CD4-positive, alpha-beta T cell treated with Interferon gamma for 1 hour (primary cell): ENCODE measurements at places on chromosomes 7 and 10.
A peak's percentile ranks its signal among the peaks of the same experiment; 100 is the strongest.

DNA sequence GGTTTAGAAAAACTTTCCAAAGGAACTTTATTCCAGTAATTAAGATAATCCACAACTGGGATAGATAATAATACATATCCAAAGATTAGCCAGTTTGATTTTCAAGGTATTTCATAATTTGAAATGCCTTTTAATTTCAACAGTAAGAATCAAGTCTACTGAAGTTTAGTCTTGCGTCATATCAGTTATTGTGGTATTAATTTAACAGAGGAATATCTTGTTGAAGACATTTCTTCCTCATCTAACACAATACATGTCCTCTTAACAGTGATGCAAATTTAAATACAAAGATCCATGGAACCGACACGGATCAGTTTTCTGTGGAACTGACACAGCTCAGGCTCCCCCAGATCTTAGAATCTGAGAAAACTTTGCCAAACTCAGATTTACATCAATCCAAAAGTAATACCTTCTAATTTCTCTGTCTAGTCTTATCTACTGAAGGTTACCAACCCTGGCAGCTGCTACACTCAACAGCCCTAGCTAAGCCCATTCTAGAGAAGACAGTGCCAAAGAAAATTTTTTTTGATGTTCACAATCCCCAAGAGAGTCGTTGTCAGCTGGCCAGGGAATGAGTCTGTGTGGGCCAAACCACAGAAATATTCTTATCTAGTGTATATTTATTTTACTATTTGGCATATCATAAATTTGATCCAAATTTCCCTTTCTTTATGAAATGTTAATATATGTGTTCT, 365.2 kb upstream of the MEOX2 start:
- no peak for DNase-seq

- no peak for DNase-seq
Measured at GRCh38 chr7:2834748-2835441, 9.2 kb downstream of the GNA12 start.

- no peak for DNase-seq
Measured at GRCh38 chr7:73338321-73338720, 10.4 kb downstream of the FKBP6 start.

DNA sequence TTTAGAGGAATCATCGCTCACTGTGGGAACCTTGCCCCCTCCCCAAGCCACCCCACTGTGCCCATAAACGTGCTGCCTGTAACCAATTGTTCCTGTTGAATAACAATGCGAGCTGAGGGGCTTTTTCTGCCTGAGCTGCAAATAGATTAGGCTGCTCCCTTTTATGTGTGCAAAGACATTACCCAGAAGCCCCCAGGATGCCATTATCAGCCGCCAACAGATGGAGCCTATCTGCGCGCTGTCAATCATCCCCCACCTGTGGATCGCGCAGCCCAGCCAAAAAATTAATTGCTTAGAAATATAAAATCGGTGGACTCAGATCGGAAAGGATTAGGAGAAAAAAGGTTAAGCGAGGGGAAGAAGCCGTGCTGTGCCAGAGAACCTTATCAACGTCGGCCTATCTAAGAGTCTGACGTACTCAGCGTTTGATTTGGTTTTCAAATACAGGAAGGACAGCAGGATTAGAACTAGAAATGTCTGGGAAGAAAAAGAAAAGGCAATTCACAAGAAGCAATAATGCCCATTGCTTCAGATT, 167.3 kb upstream of the MYO3A start:
- DNase-seq, result no peak

- peak; percentile 58 for DNase-seq
Measured at GRCh38 chr7:44565097-44565794, 8.5 kb downstream of the DDX56 start.

DNA sequence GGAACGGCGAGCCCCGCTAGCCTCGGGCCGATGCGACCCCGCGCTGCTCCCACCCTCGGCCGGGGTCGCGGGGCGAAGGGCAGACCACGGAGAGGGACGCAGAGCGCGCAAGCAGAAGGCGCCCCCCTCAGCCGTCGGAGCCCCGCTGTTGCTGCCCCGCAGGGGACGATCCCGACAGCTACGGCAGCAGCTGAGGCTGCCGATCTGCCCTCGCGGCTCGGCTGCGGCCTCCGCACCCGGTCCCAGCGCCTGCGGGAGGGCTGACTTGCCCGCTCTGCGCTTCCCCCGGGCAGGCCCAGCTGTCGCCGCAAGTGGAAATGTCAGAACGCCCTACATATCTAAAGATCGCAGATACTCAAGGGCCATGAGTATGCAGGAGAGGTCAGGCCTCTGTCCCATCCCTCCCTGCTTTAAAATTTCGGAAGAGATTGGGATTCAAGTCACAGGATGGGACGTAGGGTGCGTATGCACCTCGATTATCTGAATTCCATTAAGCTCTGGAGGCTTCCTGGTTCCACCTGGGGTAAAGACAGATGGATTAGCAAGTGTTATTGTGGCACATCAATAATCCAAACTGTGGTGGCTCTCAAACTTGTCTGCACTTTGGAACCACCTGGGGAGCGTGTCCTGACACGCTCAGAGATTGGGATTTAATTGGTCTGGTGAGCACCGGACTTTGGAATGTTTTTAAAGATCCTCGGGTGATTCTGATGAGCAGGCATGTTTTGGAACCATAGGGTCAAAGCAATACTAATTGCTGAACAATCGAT, at the start of gene CRPPA:
TSS of gene CRPPA (minus strand) at position 206 of the 770 bp plus-strand sequence. CDS start 216 bp downstream, outside the sequence.
- peak; percentile 22 for DNase-seq

DNA sequence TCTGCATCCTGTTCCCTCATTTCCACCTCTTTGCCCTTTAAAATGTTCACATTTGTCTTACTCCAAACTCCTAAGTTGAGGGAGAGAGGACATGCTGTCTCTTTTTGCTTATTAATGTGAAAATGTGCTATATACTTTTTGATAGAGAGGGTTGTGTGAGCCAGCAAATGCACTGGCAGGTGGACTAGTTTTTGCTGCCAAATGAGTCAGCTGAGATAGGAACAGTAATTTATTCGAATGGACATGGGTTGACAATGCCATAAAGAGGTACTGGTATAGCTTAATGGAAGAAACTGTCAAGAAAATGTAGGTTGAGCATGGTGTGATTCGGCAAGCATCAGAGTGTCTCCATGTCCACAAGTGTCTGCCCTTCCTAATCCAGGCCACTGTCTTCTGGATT, 9.2 kb upstream of the TRUB1 start:
- DNase-seq, result no peak

DNA sequence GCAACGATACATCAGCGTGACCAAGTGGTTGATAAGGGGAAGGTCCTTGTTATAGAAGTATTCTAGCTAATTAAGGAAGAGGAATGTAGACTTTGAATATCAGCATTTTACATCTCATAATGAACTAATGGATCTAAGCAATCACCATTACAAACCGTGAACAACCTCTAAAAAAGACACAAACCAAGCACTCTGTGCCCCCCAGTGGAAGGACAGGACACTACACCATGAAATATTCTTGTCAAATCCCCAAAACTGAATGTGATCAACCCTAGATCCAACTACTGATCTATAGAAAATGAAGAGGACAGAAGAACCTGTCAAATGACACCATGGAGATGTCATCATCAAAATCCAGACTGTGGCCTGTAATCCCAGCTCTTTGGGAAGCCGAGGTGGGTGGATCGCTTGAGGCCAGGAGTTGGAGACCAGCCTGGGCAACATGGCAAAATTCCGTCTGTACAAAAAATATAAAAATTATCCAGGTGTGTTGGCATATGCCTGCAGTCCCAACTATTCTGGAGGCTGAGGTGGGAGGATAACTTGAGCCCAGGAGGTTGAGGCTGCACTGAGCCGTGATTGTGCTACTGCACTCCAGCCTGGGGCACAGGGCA, 111.3 kb upstream of the CARD11 start:
- DNase-seq, result peak; percentile 39

- no peak for DNase-seq
Measured at GRCh38 chr10:661597-662222, 27.8 kb downstream of the DIP2C start.

- no peak for DNase-seq
Measured at GRCh38 chr7:102192790-102193189, 93.9 kb upstream of the SH2B2 start.

DNA sequence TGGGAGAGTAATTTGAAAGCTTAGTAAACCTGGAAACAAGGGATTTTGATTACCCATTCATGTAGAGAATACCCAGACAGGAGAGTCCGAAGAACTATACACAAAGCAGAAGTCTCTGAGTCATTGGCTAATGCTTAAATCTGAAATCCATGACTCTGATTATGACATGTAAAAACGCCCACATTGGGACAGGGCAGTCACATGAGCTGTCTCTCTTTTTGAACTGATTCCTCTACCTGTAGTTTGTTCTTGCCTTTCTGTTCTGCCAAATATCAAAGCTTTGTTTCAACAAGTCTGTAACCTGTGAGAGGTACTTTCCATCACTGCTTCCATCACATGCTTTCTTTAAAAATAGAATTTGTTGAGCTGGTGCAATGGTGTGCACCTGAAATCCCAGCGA, 4.3 kb upstream of the GPNMB start:
- no peak for DNase-seq

GRCh38 chr7:101564778-101565211, 64.3 kb downstream of the MYL10 start:
- DNase-seq, result no peak

DNA sequence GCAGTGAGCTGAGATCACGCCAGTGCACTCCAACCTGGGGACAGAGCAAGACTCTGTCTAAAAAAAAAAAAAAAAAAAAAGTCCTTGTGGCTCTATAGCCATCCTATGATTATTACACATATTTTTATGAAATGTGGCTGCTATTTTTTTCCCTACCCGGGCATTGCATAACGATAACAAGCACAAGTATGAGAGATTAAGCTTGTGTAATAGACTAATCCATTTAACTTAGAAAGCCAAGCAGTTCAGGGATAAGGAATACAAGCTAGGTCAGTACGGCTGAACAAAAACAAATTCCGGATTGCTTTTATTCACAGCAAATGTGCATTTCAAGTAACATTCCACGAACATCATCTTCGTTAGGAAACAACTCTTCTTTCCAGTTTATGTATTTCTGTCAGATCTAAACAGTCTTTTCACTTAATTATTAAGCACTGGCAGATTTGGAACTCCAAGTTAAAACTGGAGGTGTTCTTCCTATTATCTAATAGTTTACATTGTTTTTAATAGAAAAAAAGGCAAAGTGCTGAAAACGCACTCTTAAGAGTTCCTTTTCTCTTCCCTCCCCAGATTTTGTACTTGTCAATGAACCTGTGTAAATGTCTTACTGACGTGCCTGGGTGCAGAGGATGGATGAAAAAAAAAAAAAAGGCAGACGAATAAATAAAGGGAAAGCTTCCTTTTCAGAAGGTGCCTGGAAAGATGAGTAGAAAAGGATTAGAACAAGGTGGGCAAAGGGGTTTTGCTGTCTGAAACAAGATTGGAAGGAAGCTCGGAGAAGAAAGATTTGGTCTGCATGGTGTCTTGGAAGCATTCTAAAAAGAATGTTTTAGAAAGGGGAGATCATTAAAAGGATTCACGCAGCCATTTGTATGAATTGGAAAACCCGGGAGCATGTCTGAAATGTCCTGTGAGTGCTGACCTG, 81.1 kb downstream of the PRTFDC1 start:
- DNase-seq, result no peak

GRCh38 chr10:100508266-100508665, 11.4 kb downstream of the SEC31B start:
- DNase-seq, result no peak

DNA sequence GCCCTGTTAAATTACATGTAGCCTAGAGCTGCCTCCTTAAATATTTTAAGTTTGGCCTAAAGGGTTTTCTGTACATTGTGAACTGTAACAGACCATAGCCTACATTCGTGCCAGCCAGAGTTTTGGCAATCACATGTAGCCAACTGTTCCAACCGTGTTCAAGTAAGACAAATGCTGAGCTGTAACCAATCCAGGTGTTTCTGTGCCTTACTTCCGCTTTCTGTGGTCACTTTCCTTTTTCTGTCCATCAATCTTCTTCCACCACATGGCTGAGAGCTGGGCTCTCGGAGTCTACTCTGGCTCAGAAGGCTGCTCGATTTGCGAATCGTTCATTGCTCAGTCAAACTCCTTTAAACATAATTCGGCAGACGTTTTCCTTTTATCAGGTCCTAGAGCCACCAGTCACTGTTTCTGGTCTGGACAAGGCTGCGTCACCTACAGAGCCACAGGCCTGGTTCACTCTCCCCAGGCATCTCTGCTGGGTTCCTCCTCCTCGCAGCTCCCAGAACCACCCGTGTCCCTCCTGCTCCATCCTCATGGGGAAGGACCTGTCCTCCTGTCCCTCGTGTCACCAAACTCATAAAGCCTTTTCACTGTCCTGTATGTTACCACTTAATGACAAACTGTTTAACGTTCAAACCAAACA, 158.0 kb upstream of the RHEB start:
- DNase-seq, result no peak

DNA sequence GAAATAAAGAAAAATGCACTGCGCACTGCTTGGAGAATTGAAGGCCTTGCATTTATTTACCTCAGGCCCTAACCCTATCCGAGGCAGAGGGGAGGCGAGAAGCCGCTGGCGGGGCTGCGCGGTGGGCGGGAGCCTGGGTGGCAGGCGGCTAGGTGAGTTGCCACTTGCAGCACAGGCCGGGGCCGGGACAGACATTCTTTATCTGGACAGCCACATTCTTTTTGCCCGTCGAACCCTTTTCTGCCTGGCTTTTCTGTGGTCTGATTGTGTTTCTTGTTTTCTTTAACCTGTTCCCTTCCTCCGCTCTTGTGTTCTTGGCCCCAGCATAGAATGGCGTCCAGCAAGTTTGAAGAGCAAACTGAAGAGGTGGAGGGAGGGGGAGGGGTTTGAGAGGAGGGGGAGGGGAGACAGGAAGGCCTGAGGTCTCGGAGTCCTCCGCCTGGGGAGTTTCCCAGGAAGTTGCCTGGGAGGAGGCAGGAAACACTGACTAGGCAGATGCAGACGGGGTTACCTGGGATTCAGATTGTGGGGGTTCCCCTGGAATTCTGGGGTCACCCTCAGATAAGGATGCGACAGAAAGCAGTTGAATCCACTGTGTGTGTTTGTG, 5.1 kb downstream of the SHH start:
- no peak for DNase-seq

- no peak for DNase-seq
Measured at GRCh38 chr10:129846991-129847391, 117.1 kb downstream of the EBF3 start.

- DNase-seq, result no peak
Measured at GRCh38 chr10:13708256-13708990, 121.7 kb downstream of the PRPF18 start.

GRCh38 chr7:46710927-46711326, 789.9 kb upstream of the IGFBP3 start:
- no peak for DNase-seq

DNA sequence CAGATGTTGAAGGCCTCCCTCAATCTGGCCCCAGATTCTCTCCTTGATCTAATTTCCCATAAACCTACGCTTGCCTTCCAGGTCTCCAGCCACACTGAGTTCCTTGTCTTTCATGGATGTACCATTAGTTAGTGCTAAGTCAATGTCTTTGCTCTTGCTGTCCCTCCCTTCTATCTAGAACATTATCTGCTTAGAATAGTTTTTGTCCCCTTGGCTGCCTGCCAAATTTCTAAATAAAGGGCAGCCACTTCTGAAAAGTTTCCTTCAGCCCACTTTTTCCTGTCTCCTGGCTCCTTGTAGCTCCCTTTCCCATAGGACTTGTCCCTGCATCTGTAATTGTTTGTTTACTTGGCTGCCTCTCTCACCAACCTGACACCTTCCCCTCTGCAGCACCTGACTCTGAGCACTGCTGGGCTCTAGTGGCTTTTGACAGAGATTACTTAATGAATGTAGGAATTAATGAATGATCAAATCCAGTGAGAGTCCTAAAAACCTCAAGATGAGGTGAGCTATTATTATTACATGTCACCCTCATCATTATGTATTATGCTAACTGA, 58.3 kb downstream of the CXCL12 start:
- DNase-seq, result no peak
